ENCODE measurements at places on chromosomes 7 and 10. TPM values are rescaled to one million over a fixed set of nuclear protein-coding genes. Genes with fewer than 3 reads are reported as not detected.

DNA sequence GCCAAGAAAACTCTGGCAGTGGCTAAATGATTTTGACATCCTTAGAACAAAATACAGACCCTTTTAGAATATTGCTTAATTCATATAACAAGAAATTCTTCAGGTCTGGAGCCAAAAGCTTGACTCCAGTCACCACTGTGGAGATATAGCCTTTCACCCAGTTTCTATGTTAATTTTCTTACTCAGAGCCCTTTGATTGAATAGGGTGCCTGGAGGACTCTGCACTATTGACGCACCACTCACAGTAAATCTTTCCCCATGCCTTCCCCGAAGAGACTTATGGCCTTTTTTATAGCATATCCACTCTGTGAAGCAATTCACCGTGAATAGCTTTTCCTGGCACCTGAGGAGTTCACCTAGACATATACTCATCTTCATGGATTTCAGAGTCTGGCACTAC, 613.8 kb downstream of the ZWINT start:
- H3K27me3 ChIP-seq: no peaks in the 10 kb centered on the region
- no peaks in the 10 kb centered on the region for H3K4me1 ChIP-seq
- no peak overlapping the region for H3K27ac ChIP-seq
- no peak for DNase-seq
- no peaks in the 10 kb centered on the region for H3K36me3 ChIP-seq

- peaks cover 86% of the 10 kb centered on the region for H3K4me1 ChIP-seq
- no peak for DNase-seq
Observed at GRCh38 chr10:11204351-11204942, 186.8 kb downstream of the CELF2 start.

The AKR1C2 gene
- total RNA-seq: not detected

DNA sequence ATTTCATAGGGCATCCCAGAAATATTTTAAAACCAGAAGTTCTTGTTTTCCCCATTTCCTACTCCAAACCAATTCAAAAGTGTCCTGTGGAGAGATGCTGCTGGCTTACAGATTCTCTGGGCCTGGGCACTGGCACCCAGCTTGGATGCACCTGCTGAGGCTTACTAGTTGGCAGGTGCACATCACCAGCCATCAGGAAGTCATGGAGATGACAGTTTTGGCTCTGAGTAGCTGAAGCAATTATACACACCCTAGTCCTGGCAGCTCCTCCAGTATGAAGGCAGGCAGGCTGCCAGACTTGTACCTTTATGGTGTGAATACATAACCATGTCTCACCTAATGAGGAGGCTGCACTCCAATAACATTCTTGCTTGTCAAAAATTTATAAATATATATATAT, 276.6 kb upstream of the GHITM start:
- DNase-seq: no peak
- no peak overlapping the region for H3K4me3 ChIP-seq
- H3K36me3 ChIP-seq: no peaks in the 10 kb centered on the region
- peaks cover 7% of the 10 kb centered on the region for H3K27me3 ChIP-seq
- no peak overlapping the region for H3K27ac ChIP-seq

The LRRN3 gene
- 16.0 TPM for total RNA-seq

DNA sequence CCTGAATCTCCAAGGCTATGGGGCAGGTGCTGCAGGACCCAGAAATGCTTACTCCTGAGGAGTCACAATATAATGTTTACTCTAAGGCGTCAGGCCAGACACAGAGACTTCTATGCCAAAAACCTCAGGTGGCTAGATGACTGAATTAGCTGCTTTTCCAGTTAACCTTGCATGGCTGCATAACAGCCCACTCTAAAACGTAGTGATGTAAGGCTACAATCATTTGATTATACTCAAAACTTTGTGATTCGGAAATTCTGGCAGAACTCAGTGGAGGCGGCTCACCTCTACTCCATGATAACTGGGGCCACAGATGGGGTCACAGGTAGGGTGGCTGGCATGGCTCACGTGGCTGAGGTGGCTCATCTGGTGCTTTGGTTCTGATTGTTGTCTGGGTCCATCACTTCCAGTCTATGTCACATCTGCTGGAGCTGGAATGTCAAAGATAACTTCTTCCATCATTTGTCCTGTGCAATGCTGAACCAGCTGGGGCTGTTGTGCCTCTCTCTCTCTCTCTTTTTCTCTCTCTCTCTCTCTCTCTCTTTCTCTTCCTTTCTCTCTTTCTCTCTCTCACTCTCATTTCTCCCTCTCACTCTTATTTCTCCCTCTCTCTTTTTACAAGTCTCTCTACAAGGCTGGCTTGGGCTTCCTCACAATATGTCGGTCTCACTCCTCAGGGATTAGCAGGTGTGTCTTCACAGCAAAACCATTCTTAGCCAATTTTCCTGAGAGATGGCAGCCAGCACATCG, 11.8 kb downstream of the TMEM72 start:
- H3K4me1 ChIP-seq: no peaks in the 10 kb centered on the region
- no peak overlapping the region for H3K4me3 ChIP-seq
- H3K27ac ChIP-seq: no peak overlapping the region
- no peak for DNase-seq
- peaks cover 3% of the 10 kb centered on the region for H3K36me3 ChIP-seq
- peaks cover 15% of the 10 kb centered on the region for H3K27me3 ChIP-seq

DNA sequence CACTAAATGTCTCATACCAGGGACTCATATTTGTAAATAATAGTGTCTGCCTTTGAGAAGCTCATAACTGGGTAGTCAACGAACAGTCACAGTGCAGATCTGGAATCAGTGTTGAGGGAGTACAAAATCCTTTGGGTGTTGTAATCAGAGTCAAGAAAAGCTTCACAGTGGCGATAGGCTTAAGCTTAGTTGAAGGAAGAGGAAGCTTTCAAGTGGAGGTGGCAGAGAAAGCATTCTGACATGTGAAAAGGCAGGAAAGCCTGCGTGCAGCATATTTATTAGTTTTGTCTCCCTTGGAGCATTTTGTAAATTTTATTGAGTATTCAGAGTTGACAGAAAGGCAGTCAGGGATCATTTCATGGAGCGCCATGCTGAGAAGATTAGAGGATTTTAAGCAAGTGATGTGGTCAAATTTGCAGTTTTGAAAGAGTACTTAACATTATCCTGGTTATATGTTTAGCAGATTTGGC, 104.9 kb downstream of the ADK start:
- H3K4me1 ChIP-seq: peaks cover 18% of the 10 kb centered on the region
- DNase-seq: no peak
- H3K4me3 ChIP-seq: no peak overlapping the region
- H3K27ac ChIP-seq: no peak overlapping the region

GRCh38 chr10:26478061-26478460, 39.9 kb downstream of the APBB1IP start:
- H3K4me1 ChIP-seq: peaks cover 46% of the 10 kb centered on the region
- peak overlapping the region; percentile 64 for H3K4me3 ChIP-seq
- H3K27ac ChIP-seq: peak overlapping the region; percentile 91
- DNase-seq: no peak
- H3K27me3 ChIP-seq: no peaks in the 10 kb centered on the region
- H3K36me3 ChIP-seq: peaks cover 2% of the 10 kb centered on the region

The OR2A12 gene
- total RNA-seq: not detected

DNA sequence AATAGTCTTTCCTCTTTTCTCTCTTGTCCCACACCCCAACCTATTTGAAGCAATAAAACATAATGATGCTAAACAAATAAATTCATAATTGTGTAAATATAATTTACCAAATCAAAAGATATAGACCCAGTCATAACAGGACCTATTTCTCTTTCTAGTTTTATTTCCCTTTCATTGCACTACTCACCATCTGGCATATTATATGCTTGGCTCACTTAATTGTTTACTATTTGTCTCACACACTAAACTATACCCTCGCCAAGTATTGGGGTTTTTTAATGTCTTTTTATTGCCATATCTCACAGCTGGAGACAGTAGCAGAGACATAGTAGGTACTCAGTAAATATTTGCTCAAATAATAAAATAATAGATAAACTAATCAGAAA, 597.5 kb upstream of the PCDH15 start:
- no peaks in the 10 kb centered on the region for H3K4me1 ChIP-seq
- DNase-seq: no peak
- no peaks in the 10 kb centered on the region for H3K27me3 ChIP-seq
- H3K36me3 ChIP-seq: no peaks in the 10 kb centered on the region
- no peak overlapping the region for H3K4me3 ChIP-seq

The ZNF425 gene
- 0.87 TPM for total RNA-seq

GRCh38 chr7:155268921-155269650, 28.6 kb upstream of the INSIG1 start:
- H3K27ac ChIP-seq: no peak overlapping the region
- H3K4me3 ChIP-seq: no peak overlapping the region
- H3K4me1 ChIP-seq: peaks cover 4% of the 10 kb centered on the region
- peaks cover 2% of the 10 kb centered on the region for H3K36me3 ChIP-seq
- peaks cover 28% of the 10 kb centered on the region for H3K27me3 ChIP-seq

- no peak for DNase-seq
- no peak overlapping the region for H3K27ac ChIP-seq
- no peaks in the 10 kb centered on the region for H3K4me1 ChIP-seq
- H3K27me3 ChIP-seq: no peaks in the 10 kb centered on the region
Observed at GRCh38 chr7:72466797-72467196, 54.7 kb upstream of the CALN1 start.

The SNCG gene
- not detected for total RNA-seq

The OR2A42 gene
- 0.07 TPM for total RNA-seq

The TEX36 gene
- not detected for total RNA-seq

DNA sequence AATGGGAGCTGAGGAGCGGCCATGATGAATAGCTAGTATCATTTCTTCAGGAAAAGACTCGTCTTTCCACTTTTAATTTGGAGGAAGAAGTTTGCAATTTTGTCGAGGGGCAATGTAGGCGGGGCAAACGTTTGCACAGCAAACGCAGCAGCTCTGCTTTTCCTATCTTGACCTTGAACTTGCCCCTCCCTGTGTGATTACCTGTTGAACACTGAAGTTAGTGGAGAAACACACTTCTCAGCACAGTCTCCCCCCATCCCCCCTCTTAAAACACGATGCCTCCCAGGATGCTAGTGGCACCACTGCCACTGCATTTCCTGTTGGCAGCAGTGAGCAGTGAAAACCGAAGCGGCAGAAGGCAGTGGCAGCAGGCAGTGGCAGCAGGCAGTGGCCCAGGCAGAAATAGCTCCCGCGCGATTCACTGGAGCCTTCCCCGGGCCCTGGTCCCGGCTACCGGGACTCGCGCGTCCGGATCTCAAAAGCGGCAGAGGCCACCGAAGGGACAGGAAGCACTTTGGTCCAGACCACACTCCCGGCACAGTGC, at the start of gene EPDR1:
TSS of gene EPDR1 (plus strand) at position 336 of the 544 bp plus-strand sequence. CDS start 300 bp downstream, outside the sequence.
- DNase-seq: no peak
- no peak within 1 kb of the TSS for H3K27ac ChIP-seq
- peaks cover 6% of the 10 kb centered on the region for H3K36me3 ChIP-seq
- H3K4me3 ChIP-seq: peak within 1 kb of the TSS; percentile 73
- peaks cover 52% of the 10 kb centered on the region for H3K27me3 ChIP-seq

The VPS50 gene
- 27.5 TPM for total RNA-seq
